ENCODE measurements at places on chromosomes 12 and 14.

DNA sequence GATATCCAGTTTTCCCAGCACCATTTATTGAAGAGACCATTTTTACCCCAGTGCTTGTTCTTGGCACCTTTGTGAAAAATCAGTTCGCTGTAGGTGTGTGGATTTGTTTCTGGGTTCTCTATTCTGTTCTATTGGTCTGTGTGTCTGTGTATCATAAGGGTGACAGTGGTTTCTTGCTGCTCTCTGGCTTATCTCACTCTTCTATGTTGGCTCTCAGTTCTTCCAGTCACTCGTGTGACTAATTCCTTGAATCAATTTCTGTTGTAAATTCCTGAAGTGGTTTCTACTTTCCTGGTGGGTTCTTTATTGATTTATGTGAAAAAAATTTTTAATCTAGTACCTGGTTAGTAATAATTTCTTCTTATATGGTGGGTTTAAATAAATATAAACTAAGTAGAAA, 58.3 kb downstream of the OTOGL start:
- DNase-seq: no peak

DNA sequence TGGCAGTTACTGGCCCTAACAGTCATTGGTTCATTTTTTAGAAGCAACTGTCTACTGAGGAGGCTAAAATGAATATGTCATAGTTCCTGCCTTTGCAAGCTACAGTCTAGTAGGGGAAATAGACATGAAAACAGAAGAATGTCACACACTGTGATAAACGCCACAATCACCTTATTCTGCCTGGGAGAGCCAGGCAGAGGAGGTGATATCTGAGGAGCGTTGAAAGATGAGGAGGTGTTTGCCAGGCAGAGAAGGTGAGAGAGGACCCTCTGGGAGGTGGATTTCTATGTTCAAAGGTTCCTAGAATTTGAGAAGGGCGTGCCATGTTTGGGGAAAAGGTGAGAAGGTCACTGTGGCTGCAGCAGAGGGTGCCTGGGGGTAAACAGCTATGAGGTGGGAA, 185.7 kb downstream of the PAX9 start:
- no peak for DNase-seq

GRCh38 chr12:78970041-78970440, 105.5 kb downstream of the SYT1 start:
- no peak for DNase-seq

DNA sequence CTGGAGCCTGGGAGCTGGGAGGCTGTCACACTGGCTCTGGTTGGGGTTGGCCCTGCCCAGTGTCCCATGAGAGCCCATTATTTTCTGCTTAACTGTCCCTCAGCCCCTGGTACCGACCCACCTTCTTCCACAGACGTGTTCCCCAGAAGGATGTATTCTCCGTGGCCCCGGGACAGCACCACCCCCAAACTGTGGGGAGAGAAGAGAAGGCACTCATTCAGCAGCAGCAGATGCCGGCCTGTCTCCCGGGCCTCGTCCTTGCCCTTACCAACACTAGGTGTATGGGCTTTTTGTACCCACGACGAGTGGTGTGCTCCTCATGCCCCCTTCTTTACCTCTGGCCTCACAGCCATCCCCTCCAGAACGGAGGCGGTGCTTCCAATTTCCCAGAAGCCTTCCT, 38.1 kb downstream of the LRTM2 start:
- DNase-seq: no peak

- peak; percentile 22 for DNase-seq
Observed at GRCh38 chr12:75933101-75933500, 98.5 kb downstream of the PHLDA1 start.

DNA sequence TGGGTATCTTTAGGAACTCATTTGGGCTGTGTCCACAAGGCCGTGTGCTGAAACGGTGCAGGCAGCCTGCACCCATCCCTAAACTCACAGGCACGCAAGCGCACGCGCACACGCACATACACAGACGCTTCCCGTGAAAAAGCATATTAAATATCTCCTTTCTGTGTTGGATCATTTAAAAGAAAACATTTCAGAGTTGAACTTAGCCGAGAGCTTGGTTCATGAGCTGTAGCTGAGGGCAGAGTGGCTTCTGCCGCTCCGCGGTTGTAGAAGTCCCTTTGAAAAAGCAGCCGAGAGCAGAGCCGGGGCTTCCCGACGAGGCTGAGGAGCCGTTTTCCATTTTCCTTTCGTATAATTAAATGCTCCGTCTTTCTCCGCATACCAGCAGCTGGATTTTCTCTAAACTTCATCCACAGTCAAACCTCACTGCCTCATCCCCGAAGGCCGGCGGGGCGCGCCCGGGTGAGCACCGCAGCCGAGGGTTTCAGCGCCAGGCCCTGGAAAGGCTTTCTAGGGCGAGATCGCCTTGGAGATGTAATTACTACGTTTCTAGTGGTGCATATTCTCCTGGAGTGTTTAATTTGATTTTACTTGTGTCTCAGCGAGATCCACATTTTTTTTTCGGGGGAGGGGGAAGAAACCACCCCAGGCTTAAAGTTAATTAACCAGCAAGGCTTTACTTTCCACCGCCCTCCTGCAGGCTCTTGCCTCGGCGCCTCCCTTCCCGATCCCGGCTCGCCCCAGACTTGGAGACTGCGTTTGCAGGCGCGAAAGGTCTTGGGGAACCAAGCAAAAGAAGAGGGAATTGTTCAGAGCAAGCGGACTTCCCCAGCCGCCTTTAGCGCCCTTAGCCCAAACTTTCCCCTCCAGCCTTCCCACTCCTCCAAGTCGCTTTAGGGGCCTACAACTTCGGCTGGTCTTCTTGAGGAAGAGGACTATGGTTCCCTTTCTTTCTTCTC, 3.0 kb upstream of the HOXC13 start:
- DNase-seq: no peak

DNA sequence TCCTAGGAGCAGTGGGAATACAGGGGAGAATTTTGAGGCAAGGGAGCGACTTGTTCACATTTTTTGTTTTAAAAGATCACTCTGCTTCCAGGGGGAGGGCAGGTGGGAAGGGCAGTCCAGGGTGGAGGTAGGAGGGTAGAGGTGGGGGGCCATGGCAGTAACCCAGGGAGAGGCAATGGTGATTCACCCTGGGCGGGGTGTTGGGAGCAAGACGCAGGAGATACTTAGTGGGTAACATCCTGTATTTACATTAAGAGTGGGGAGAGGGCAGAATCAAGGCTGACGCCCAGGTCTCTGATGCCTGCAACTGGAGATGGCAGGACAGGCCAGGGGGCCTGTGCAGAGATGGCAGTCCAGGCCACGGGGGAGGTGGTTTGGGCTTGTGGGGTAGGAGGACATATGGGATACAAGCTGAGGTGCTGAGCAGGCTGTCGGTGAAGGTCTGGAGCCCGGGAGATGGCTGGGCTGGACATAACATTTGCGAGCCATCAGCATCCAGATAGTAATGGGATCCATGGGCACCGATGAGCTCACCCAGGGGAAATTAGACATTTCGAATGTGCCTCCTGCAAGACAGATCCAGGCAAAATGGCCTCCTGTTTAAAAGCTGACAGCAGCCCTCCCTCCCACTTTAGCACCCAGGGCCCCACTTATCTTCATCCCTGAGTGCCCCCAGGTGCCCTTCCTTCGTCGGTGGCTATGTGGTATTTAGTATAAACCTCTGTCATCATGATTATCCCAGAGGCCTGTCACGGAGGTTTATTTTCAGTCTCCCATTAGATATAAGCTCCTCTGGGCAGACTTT, 9.3 kb downstream of the EML1 start:
- no peak for DNase-seq

DNA sequence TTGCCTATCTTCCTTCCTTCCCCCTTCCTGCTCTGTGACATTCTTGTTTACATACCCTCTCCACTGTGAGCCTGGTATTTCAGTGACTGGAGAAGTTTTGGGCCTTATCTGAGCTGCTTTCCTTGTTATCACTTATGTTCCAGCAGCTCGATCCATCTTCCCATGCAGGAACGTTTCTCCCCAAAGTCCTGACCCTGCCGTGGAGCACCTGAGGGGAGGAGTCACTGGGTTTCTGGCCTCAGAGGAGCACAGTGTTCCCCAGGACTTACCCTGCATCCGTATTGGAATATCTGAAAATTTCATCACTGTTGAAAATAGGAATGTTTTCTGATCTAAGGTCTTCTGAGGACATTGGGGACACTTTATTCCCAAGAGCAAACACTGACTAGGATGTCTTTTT, 141.8 kb downstream of the CACNA1C start:
- DNase-seq: no peak

- DNase-seq: no peak
Observed at GRCh38 chr12:105977236-105977635, 161.5 kb downstream of the NUAK1 start.

- no peak for DNase-seq
Observed at GRCh38 chr12:89319606-89320005, 32.7 kb downstream of the DUSP6 start.

GRCh38 chr12:14901228-14901562, 15.5 kb upstream of the MGP start:
- DNase-seq: no peak

DNA sequence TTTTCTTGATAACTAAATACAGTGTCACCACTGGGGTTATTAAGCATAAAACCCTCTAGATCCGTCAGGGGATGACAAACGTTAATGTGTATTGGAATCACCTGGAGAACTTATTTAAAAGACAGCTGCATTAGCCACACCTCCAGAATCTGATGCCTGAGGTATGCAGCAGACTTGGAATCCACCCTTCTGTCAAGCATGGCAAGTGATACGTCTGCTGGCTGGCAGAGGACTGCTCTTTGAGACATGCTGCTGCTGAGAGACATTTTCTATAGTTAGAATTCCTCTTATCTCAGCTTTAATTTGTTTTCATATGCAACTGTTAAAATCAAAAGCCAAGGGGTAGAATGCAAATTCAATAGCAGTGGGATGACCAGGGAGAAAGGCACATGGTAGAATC, 496.3 kb downstream of the NELL2 start:
- DNase-seq: no peak

- DNase-seq: peak; percentile 45
Observed at GRCh38 chr12:25958428-25959070, at the start of gene RASSF8. Gene RASSF8 (plus strand): TSS chr12:25958682. CDS start chr12:26055344, 96,662 bp downstream.

- DNase-seq: no peak
Observed at GRCh38 chr14:91328313-91329050, 84.0 kb upstream of the GPR68 start.

GRCh38 chr12:70963081-70963660, 42.6 kb upstream of the PTPRR start:
- DNase-seq: no peak

- no peak for DNase-seq
Observed at GRCh38 chr12:106145539-106146447, 7.0 kb upstream of the NUAK1 start.

DNA sequence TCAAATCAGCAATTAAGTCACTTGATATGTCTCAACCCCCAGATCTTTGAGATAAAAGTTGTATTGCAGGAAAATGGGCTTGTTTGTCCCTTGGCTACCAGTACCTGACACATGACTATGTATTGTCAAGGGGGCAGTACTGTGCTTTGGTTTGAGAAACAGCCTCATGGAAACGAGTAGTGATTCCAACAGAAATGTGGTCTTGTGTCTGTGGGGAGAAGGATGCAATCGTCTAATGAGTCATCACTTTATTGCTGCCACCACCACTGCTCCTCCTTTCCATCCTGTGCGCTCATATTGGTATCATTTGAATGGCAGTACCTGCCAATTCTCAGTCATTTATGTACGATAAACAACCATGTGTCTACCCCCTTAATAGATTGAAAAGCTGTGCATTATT, 72.8 kb upstream of the ARHGAP5 start:
- no peak for DNase-seq

DNA sequence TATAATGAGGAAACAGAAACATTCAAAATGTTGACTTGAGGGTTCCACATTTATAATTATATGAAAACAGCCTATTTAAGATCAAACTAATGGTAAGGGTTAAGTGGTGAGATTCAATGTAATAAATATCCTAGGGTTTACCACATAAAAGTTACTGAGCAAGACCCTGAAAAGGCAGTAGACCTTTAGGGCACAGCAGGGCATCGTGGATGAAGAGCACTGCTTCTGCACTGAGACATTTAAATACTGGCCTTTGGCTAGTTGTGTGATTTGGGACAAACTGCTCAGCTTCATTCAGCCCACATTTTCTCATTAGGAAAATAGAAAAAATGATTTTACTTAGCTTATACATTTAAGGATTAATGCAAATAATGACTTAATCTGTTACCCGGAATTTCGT, 42.0 kb downstream of the CNTN1 start:
- DNase-seq: no peak

DNA sequence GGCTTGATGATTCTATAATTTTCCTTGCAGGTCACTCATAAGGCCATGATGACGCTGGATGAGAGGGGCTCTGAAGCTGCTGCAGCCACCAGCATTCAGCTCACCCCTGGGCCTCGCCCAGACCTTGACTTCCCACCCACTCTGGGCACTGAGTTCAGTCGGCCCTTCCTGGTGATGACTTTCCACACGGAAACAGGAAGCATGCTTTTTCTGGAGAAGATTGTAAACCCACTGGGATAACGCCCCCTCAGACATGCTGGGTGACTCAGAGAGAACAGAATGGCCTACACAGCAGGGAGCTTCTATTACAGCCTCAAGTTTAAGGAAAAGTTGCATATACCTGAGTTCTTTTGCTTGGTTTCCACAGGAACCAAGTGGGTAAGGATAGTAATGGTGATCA, 34.3 kb downstream of the SERPINA3 start:
- DNase-seq: peak; percentile 56

DNA sequence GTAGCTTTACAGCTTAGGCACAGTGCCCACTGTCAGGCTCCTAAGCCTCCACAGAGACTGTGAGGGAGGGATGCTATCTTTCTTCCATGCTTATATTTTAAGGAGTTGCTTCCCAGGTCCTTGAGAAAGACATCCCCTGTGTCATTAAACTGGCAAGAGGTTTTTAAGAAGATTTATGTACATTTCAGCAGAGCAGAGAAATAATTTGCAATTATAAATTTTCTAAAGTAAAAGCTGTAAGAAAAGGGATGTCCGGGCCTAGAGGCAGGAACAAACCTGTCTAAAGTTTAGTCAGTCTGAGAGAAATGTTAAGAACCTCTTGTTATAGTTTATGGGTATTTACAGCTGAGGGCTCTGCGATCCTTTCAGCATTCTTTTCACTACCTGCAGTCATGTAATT, 716.1 kb downstream of the SLC16A7 start:
- DNase-seq: no peak

DNA sequence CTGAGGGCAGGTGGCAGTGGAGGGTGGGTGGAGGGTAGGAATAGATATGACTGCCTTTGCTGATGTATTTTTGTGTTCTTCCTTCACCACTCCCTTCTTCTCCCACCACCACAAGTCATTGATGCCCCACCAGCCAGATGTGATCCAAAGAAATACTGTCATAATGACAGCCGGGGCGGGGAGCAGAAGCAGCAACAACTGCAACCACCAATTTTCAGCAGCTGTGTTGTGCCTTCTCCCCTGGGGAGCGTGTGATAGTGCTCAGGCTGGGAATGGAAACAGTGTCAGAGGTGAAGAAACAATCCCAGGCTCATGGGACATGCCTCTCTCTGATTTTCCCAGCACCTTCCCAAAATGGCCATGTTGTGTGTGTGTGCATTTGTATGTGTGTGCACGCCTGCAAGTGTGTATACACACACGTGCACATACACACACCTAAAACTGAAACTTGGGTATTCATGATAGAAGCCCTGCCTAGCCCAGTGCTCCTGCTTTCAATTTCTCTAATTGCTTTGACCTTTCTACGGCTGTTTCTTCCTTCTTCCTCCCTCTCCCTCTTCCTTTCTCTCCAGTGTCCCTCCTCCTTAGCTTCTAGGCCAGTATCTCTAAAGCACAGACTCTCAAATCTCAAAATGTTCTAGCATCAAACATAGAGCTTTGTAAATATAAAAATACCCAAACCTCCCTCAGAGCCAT, 299.2 kb upstream of the FKBP4 start:
- DNase-seq: no peak

GRCh38 chr12:6842075-6842474, 1.4 kb downstream of the GNB3 start:
- no peak for DNase-seq

GRCh38 chr14:74898694-74899093, 17.0 kb downstream of the DLST start:
- DNase-seq: no peak

Data from astrocyte of the cerebellum (primary cell).